Stimulated activated CD4-positive, alpha-beta T cell treated with anti-CD3 and anti-CD28 coated beads, Interleukin-2, amount 100 ng/mL, for 24 hours (primary cell): ENCODE measurements at places on chromosomes 7 and 10.
A peak's percentile ranks its signal among the peaks of the same experiment; 100 is the strongest.

- DNase-seq = no peak
These were observed 3.7 kb downstream of the ZNF680 start for GRCh38 chr7:64559206-64559605.

- DNase-seq = no peak
These were observed 43.2 kb downstream of the INSYN2A start for GRCh38 chr10:127153181-127153580.

GRCh38 chr10:132142396-132143161 is 44.2 kb upstream of the DPYSL4 start:
- peak; percentile 62 for DNase-seq

- DNase-seq = no peak
These were observed 259.1 kb upstream of the KLF6 start for GRCh38 chr10:4043897-4044665.

DNA sequence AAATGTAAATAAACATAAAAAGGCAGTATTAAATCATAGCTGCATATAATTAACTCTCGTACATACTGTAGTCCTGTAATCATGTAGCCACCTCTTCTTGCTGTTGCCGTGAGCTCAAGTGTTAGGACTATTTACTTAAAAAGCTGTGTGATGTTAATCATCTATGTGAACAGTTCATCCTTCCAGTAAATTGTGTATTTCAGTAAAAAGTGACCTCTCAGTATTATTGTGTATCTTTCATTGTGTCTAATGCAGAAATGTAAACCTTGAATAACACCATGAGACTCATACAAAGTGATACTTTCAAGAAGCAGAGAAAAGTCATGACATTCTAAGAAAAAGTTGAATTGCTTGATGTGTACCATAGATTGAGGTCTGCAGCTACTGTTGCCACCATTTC is 38.0 kb downstream of the ADD3 start:
- no peak for DNase-seq

GRCh38 chr10:97743169-97743943 is 6.4 kb downstream of the ZFYVE27 start:
- no peak for DNase-seq
